GM04504 (cell line): ENCODE measurements at places on chromosomes 16 and 17.

DNA sequence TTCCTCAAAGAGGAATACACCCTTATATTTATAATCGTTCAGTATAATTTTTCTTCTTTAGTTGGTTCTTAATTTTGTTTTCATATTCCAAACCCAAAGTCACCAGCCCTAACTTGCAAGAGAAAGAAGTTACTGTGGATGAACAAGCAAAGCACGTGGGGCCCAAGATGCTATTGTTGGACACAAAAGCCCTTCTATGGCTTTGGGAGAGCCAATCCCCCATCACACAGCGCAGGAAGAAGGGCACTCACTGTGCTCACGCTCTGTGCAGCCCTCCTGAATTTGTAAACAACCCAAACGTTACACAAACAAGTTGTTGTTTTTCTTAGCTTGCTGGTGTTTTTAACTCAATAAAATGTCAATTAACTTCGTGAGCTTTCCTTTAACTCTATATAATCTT, 22.5 kb downstream of the SPPL2C start:
- DNase-seq = no peak

DNA sequence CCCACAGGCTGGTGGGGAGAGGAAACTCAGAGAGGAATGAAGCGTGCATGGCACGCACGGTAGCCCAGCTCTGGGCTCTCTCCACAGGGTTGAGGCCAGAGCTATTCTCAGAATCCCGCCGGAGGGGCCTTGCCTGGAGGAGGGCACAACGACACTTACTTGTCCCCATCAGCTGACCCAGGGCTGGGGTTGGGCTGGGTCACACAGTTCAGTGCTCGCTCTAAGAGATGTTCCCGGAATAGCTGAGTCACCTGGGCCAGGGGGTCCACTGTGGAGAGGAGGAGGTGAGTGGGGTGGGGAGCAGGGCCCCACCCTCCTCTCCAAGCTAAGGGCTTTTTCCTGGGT, 21.8 kb downstream of the SREBF1 start:
- no peak for DNase-seq

DNA sequence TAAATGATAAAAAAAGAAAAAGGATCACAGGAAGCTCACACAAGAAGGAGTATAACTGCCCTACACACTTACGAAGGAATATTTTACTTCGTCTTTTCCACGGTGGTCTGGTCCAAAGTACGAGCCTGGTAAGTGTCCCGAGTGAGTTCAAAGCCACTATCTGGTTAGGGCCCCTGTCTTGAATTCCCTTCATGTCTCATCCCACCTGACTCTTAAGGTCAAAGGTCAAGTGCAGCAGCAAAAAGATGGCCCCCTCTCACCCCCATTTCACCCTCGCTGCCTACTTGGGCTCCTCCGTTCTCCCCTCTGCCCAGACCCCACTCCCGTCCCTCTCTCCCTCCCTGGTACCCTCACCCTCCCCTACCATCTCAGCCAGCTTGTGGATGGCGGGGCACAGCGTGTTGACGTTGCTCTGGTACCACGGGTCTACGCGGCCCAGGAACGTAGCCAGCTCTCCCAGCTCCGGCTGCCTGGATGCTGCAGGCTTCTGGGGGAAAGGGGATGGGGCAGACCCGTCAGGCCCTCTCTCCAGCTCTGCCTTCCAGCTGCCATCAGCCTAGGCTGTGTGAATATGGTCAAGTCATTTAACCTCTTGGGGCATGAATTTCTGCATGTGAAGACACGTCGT, 27.8 kb upstream of the MFSD6L start:
- DNase-seq = no peak

DNA sequence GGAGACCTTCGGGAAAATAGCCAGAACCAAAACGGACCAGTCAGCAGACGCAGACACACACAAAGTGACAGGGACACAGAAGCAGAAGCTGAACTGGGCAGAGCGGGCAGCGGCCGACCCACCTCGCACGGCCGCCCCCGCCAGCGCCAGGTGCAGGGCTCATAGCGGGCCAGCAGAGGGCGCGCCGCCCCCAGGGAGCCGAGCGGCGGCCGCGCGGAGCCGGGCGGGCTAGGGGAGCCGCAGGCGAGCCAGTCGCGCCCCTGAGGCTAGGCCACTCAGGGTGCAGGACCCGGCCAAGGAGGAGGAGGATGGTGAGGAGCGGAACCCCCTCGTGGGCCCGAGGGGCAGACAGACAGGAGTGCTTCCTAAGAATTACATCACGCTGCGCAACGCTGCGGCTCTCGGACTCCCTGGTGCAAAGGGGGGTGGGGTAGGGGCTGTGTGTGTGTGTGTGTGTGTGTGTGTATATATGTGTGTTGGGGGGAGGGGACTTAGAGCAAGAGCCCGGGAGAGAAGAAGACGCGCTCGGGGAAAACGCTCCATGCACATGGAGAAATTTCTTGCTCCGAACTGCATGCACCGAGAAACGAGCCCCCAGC, 913 bp upstream of the NOG start:
- DNase-seq = no peak

DNA sequence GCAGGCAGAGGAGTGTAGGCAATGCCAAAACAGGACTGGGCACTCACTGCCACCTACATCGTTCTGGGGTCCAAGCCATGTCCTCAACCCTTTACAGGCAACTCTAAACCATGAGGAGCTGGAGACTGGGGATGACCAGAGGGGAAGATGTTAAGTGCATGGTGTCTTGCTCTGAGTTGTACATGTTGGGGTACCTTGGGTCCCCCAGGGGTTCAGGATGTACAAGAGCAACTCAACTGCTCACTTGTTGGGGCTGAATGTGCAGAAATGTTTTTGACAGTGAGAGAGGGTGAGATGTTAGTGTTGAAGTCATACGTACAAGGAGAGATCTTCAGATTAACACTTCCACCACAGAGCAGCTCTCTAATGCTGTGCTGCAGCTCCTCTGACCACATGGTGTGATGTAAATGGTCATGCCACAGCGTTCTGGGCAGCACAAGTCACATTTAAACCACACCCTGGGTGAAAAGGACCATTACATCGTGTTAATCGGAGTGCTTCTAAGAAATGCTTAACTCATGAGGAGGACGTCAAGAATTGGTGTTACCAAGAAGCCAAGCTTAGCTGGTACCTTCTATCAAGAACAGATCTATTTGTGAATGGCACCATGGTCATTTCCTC, 2.4 kb downstream of the CCL18 start:
- no peak for DNase-seq

GRCh38 chr17:4436381-4436780, 2.6 kb downstream of the SPNS3 start:
- no peak for DNase-seq

DNA sequence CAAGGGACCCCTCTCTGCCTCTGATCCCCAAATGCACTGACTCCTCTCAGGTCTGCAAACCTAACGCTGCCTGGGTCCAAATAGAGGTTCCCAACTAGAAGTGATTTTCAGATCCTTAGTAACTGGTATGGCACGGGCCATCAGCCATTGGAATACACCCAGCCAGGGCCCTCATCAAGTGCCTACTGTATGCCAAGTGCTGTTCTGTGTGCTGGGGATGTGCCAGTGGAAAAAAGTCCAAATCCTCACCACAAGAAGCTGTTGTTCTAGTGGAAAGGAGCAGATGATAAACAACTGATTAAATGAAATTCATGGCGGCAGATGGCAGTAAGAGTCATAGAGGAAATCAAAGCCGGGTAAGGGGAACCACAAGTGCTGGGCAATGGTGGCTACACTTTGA, 57.2 kb upstream of the MED9 start:
- DNase-seq = no peak

GRCh38 chr16:780296-780695, 7.9 kb downstream of the RPUSD1 start:
- no peak for DNase-seq
